SW480 (cell line): ENCODE measurements at places on chromosomes 12 and 14.

DNA sequence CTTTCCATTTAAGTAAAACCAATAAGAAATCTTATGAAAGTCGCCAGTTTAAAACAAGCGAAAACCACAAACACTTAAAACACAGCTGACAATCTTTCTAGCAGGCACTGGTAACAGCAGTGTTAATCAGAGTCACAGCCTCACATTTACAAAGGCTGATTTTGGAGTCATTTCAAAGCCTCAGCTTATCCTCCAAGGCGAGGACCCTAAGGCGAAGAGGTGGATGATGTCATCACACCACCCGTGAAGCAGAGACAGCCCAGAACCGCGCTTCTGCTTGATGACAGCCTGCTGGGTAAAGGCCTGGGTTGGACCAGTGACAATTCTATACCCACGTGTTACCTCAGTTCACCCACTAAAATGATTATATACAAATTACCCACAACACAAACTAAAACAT, 10.1 kb downstream of the GOLGA3 start:
- DNase-seq, result no peak

- no peak for DNase-seq
These were observed 29.9 kb downstream of the PLEKHG7 start for GRCh38 chr12:92732716-92733115.

GRCh38 chr12:55706568-55707218, 1.0 kb downstream of the ITGA7 start:
- no peak for DNase-seq

GRCh38 chr12:32544893-32545292, 134.2 kb upstream of the DNM1L start:
- no peak for DNase-seq

GRCh38 chr12:32151086-32151485, 44.4 kb downstream of the BICD1 start:
- no peak for DNase-seq

DNA sequence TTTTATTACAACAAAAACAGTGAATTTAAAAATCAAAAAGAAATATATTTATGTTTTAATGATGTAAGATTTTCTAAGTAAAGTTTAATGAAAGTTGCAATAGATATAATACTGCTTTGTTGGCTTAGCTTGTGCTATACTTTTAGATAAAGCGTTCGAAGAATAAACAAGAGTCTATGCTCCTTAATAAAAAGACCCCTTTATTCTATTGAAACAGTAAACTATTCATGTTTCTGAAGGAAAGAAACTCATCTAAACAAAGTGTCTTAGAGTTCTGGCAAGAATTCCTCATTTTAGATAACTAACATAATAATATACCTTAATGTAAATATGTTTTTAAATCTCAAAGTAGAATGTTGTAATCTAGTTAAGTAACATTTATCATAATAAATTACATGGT, 179.0 kb downstream of the RASSF9 start:
- DNase-seq, result no peak
